ENCODE measurements at places on chromosomes 2 and 18.

DNA sequence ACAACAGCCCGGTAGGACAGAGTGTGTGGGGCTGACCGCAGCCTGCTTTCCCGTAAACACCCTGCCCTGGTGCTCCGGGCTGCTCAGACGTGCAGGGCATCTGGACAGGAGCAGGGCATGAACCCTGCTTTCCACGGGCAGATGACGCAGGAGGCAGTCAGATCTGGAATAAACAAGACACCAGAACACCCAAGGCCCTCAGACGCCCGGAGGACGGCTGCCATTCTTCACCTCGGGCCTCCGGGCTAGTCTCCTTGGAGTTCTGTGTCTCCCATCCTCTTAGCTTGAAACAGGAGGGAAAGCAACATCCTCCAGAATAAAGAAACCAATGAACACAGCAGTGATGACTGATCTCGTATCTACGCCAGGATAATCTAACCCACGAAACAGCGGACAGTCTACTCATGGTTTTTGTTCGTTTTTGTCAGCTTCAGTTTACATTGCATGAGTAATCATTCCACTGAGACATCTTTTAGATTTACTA lies 7.3 kb downstream of the PXDN start:
- peak; percentile 39 for DNase-seq

- no peak for DNase-seq
Measured at GRCh38 chr2:121613774-121614173, 35.5 kb downstream of the CLASP1 start.

DNA sequence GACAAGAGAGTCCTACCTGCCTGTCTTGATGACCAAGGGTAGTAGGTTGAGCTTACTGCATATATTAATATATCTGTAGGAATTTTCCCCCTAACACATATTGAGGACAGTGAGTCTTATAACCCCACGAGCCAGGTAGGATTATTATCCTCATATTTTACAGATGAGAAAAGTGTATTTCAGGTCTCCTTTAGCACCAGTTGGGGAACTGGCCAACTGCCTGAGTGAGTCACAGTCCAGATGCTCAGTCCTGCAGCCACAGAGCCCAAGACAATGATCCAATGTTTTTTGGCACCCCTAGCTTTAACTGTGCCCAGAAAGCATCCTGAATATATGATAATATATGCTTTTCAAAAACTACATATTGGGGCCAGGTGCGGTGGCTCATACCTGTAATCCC lies 30.8 kb upstream of the GLS start:
- no peak for DNase-seq

- DNase-seq, result no peak
Measured at GRCh38 chr2:236730393-236730792, 160.8 kb downstream of the ACKR3 start.

GRCh38 chr2:88227446-88227845 lies 57.3 kb downstream of the THNSL2 start:
- no peak for DNase-seq

GRCh38 chr18:48581206-48581605 lies 42.4 kb downstream of the CTIF start:
- no peak for DNase-seq

- DNase-seq, result no peak
Measured at GRCh38 chr2:47015206-47015605, 99.6 kb upstream of the MCFD2 start.

DNA sequence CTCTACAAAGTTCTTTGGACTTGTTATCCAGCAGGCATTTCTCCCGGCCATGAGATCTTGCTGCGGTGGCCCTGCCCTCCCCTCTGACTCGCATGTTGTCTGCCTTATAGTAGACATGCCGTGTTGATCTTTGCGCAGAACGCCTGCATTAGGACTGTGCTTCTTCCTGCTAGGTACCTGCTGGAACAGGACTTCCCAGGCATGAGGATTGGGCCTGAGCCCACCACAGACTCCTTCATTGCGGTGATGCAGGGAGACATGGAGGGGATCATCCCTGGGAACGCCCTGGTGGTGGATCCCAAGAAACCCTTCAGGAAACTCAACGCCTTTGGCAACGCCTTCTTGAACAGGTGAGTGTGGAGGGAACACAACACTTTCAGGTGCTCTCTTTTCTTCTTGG lies 10.1 kb downstream of the EHD3 start:
- DNase-seq, result peak; percentile 62

DNA sequence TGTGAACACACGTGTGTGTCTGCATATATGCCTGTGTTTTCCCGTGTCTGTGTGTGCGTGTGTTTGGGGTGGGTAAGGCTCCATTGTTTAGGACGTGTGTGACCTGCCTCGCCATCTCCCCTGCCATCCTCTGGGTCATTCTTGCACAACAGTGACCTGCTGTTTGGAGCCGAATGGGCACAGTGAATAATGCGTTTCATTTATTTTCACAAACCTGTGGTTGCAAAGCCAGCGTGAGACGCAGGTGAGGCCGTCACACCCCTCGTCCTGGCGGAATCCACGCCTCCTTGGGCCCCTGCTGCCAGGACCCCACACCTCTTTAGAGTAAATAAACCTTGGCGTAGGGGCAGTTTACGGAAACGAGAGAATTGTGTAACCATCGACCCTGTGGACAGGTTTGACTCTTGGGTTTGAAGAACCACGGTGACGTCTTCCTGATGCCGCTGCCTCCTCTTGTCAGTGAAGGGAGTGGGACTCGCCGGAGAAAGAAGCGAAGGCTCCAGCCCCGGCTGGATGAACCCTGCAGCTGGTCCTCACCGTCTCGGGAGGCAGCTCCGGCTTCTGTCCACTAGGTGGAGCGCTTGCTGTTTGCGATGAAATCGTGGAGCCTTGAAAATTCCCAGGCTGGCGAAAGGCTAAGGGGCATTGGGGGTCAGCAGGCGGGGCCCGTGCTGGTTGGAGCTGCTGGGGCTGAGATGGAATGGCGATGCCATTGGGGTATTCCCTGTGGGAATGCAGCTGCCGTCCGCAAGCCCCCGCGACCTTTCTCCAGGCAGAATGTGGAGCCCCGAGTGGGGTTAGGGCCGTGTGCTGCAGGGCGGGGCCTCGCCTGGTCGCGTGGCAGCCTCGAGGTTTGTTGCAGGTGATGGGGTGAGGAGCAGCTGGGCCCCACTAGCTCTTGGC lies 81.1 kb downstream of the RTP5 start:
- peak; percentile 79 for DNase-seq

GRCh38 chr2:35973737-35974132 lies 381.8 kb upstream of the CRIM1 start:
- no peak for DNase-seq

DNA sequence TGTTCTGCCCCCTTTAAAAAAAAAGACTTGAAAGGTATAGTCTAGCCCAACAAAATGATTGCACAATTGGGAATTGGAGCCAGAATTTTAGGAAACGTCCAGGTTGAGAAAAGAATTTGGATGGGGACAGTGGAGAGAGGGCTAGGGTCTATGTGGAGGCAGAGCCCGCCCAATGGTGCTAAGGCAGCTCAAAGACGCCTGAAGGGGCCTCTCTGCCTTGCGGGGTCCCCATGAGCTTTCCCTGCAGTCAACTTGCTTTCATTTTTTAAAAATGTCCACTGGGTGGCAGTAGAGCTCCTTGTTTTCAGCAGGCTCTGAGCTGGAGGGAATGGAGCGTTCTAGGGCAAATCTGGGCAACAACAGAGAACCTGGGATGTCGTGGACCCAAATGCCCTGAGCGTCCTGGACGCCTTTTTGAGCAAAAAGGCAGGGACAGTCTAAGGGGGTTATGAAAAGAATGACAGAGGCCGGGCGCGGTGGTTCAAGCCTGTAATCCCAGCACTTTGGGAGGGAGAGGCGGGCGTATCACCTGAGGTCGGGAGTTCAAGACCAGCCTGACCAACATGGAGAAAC lies 40.2 kb upstream of the ITM2C start:
- no peak for DNase-seq

DNA sequence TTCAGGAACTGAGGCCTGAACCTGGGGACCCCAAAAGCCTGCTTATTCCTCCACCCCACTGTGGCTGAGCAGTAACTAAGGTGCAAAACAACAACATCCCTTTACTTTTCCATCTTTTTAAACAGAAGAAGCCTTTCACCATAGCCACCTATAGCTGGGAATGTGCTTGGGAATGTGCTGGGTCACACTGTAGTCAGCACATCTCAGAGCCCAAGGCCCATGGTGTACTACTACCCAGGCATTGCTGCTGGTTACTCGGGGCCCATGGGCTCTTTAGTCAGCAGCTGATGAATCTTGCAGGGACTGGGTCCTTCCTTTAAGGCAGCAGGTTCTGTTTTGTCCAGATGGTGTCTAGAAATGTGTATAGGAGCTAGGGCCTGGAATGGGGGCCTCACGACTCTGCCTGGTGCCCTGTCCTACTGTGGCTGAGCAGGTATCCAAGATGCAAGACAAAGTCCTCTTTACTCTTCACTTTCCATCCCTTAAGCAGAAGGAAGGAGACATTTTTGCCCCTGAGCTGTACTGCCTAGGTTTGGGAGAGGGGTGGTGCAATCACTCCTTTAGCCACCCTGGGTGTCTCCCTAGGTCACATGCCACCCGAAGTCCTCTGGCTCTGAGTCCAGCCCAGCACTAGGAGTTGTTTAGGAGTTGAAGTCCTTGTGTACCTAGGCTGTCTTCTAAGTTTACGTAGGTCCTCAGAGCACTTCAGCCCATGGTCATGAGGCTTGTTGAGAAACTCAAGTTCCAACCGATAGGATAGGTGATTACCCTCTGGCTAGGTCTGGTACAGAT lies 70.1 kb downstream of the OXER1 start:
- no peak for DNase-seq

- no peak for DNase-seq
Measured at GRCh38 chr18:23277399-23277798, 142.1 kb downstream of the CABLES1 start.

DNA sequence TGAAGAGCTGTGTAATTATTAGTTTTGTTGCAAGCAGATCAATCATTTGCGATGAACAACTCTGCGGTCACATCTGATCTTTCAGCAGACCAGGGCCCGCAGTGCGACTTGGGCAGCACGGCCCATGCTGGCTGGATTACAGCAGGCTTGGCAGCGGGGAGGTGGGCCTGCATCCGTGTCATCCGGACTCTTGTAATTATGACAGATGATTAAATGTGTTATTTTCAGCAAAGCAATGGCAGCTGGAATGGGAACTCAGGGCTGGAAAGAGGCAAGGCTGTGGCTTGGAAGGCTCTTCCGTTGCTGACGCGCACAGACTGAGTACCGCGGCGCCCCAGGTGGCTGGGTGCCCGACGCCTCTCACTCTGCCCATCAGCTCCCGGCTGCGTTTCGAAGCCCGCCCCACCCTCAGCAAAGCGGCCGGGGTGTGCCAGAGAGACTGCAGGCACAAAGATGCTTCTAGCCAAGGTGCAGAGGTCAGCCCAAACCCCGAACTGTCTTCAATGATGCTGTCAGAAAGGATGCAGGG lies 397.4 kb upstream of the SALL3 start:
- DNase-seq, result peak; percentile 61

- DNase-seq, result no peak
Measured at GRCh38 chr2:226790011-226790410, 9.6 kb downstream of the IRS1 start.

GRCh38 chr18:45336448-45336847 lies 278.8 kb upstream of the SLC14A2 start:
- no peak for DNase-seq

DNA sequence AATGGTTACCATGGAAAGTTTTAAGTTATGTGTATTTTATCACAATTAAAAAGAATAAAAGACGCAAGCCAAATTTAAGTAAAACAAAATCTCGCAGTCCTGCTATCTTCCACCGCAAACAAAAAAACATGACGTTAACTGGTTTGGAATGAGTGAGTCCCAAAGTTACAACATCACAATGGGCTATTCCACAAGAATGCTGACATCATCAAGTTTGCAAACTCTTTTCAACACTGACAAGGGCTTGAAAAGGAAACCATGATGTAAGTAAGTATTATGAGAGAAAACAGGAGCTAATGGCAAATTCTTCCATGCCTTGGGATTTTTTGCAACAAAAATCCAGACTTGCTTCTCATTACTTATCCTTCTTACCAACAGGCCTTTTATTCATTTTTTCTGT lies 31.1 kb downstream of the SIGLEC15 start:
- DNase-seq, result no peak

- peak; percentile 84 for DNase-seq
Measured at GRCh38 chr18:2971741-2972552, 41.0 kb downstream of the LPIN2 start.

GRCh38 chr18:47560723-47561715 lies 309.6 kb upstream of the SKOR2 start:
- DNase-seq, result no peak

DNA sequence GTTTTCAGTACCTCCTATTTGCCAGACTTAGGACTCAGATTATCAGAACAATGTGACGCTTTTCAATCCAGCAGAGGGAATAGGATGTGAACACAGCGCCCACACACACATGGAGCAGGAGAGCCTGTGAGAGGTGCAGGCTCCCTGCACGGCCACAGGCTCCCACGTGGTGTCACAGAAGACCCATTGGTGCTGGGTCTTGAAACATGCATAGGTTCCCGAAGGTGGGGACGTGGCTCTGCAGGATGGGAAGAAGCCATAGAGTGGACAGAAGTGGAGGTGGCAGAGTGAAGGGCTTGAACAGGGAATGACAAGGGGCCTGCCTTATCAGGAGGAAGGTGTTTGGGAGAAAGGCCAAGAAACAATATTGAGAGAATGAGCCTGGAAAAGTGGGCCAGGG lies 78.5 kb upstream of the BCL2L11 start:
- no peak for DNase-seq

DNA sequence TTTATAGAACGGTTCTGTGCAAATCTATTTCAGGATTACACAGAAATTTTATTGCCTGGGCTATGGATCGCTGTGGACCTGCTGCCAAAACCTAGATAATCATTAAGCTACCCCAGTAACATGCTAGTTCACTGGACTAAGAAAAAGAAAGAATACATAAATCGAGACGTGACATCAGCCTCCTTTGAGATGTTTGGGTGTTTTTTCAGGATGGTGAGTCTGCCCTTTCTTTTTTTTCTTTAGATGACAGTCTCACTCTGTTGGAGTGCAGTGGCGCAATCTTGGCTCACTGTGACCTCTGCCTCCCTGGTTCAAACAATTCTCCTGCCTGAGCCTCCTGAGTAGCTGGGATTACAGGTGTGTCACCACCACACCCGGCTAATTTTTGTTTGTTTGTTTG lies 52.0 kb downstream of the FHOD3 start:
- no peak for DNase-seq

DNA sequence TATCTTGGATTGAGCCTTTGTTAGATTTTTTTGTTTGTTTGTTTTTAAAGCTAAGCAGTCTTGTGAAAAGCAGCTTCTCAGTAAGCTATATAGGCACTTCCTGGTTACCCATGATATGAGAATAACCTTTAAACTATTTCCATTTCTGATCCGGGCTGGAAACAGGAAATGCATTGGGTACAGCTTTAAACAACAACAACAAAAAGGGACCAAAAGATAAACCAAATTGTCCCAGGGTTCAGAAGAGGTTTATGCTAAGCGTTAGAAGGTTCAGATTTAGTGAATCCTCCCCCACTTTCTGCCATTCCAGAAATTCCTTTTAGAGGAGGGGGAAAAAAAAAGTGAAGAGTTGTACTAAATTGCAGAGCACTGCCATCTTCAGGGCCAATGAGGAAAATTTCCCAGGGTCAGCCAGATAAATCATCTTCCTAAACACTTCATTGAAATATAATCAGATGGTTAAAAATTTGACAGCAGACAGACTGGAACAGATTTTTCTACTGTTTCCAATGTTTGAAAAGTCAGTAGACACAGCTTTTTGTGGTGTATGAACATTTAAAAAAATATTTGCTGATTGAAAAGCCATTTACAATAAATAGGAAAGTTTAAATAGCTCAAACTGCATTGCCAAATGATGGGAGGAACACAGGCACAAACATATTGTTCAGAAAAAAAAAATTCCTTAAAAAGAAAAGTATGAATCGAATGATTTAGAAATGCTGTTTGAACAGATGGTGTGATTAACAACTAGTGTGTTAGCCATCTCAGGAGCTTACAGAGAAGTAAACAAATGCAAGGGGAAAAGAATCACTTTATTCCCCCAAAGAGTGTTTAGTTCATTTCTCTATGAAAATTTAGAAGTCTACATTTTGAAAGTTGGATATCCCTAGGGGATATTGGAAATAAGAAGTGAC lies 189.9 kb upstream of the TANK start:
- no peak for DNase-seq
